ENCODE measurements at places on chromosomes 2 and 18.

DNA sequence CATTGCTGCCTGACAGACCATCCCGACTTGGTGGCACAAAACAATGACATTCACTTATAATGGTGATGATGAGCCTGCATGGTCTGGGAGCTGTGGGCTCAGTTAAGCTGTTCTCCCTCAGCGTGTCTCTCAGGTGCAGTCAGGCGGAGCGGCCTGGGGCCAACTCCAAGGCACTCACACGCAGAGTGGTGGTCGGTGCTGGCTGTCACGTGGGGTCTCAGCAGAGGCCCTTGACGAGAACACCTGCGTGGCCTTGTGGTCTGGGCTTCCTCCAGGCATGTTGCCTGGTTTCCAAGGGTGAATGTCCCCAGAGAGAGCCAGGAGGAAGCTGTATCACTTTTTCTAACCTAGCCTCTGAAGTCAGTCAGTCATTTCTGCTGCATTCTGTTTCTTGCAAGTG, 29.8 kb downstream of the ARMC9 start:
- no peak for DNase-seq

DNA sequence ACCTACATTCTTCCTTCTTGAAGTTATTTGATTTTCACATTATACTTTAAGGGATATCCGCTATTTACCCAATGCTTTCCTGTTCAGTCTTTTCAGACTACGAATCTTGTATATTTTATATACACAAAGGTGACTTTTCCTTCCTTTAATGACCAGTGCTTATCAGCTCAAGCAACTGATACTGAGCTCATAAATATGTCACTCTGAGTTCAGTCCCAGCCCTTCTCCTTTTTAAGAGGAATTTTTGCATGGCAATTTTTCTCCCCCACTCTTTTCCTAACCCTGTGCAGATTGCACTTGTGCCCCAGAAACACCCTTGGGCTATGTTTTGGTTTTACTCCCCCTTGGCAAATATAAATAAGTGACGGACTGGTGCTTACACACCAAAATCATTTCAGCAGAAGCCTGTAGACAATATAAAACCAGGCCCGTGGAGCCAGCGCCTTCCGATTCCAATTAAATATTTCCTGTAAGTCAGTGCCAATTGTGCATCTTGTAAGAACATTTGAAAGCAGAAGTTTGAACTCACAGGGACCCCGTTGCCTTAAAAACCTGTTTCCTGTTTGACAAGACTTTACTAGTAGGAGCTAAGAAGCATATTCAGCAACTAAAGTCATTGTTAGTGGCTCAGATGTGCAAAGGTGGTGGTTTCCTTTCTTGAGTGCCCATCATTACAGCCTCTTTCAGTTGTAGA, 66.3 kb upstream of the GATA6 start:
- no peak for DNase-seq

GRCh38 chr2:57330447-57330846, 716.2 kb upstream of the VRK2 start:
- no peak for DNase-seq

DNA sequence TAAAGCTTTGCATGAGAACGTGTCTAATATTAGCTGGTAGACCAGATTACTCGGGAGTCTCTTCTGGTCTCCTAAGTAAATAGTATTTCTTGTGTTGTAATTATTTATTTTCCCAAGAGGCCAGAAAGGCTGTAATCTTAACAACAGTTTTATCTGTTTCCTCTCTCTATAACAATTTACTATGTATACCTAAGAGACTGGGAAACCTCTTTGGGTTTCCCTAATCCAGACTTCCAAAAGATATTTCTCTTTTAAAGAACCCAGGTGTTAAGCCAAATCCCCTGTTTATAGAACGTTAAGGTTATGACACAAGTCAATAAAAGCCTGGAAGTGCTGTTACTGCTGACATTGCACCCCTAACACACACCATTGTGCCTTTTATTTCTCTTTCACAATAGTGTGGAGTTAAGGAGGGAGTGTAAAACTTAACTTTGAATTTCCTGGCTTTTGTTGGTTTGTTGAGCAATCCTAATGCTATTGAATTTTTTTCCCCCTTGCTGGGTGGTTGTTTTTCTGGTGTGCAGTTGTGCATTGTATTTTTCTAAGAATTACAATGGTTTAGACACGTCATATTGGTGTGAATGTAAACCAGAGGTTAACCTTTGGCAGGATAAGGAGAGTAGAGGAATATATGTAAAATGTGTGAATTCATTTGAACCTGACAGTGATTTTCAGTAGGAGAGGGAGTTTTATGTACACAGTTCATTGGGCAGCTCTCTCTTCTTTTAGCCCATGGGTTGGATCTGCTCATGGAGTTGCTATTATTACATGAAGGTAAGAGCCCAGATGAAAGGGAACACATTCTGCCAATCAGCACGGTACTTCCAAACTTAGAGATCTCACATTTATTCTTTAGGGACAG, 192.8 kb downstream of the MTX2 start:
- no peak for DNase-seq

DNA sequence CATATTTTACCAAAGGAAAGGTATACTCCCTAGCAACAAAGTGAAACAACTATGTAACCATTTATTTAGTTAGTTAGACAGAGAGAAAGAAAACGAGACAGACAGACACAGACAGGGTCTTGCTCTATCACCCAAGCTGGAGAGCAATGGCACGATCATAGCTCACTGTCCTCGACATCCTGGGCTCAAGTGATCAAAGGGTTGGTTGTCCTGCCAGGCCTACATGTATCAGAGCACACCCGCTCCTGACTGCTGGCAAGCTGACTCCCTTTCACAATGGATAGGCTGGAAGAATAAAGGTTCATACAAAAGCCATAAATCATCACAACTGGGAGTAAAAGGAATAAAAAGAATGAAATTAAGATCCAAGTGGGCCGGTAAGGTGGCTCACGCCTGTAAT, 53.5 kb downstream of the ATL2 start:
- no peak for DNase-seq

DNA sequence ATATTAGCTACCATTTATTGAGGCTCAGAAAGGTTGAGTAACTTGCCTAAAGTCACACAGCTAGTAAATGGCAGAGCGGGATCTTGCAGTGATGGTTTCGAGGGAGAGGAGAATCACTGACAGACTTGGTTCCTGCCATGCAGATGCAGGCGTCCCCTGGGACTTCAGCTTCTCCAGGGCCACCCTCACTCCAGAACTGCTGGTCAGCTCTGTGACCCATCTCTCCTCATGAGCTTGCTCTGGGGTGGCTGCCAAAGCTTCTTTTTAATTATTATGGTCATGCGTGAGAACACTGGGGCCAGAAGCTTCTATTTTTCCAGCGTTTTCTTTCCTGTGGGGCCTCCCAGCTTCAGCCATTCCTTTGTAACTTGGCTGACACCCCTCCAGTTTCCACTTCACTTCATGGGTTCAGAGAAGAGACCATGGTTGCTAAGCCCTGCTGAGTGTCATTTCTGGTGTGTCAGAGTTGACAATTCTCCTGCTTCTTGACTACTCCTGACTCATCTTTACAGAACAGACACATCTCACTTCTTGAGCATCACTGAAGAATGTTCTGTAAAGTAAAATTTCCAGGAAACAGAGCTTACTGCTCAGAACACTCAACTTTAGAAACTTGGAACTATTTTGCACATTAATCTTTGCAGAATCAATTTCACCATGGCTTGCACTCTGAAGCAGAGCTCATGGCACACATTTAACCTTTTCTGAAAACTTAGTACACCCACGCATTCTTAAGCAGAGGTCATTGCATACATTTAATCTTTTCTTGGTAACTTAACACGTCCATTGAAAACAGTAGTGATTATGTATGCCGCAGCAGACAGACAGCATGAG, 70.4 kb downstream of the IL1R2 start:
- DNase-seq, result peak; percentile 42

GRCh38 chr18:26656944-26657536, 108.7 kb upstream of the KCTD1 start:
- DNase-seq, result peak; percentile 78

DNA sequence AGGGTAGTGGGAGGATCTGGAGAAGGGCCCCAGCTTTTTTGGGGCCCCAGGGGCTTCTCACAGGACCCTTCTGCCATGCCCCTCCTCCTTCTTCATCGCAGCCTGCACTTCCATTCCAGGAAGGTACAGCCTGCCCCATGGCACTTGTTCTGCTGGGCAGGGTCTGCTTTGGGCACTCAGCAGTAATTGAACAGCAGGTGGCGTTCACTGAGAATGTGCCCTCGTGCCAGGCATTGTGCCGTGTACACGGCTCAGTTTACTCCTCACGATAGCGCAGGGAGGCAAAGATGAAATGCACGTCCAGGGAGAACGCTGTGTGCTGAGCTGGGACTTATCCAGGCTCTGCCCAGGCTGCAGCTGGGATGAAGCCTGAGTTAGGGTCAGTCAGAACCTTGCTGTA, 54.8 kb upstream of the ASB18 start:
- no peak for DNase-seq

GRCh38 chr2:60029566-60029883, 523.9 kb downstream of the BCL11A start:
- no peak for DNase-seq

GRCh38 chr2:90221300-90221651, 1529.8 kb downstream of the RPIA start:
- DNase-seq, result peak; percentile 4

- no peak for DNase-seq
These were observed 16.7 kb downstream of the FHL2 start for GRCh38 chr2:105382177-105382576.

DNA sequence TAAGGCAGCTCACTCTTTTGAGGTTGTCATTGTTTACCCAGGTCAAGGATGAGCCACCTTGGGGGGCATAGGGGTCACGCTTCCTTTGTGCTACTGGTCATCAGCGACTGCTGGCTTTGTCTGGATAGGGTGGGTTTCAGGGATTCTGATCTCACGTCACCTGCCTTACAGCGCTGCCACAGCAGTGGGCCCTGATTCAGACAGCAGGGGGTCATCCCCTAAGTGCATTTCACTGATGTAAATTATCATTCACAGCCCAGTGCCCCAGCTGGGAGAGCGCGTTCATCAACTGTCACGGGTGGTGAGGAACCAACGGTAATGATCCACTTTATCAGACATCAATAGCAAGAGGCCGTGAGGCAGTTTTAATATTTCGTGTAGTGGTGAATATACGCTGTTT, 291.2 kb downstream of the NEDD4L start:
- no peak for DNase-seq

DNA sequence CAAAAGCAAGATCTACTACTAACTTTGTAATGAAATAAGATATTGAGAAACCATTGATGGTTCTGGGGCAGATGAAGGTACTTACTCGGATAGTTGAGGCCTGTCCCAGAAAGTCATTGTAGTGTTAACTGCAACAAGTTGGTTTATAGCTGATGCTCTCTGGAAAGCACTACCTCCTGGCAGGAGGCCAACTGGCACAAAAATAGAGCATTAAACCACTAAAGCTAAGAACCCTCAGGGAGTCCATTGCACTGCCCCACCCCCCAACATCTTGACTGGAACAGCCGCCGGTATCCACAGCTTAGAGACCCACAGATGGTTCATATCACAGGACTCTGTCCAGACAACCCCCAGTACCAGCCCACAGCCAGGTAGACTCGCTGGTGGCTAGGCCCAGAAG, 552.5 kb upstream of the CRIM1 start:
- no peak for DNase-seq

- no peak for DNase-seq
These were observed 199.4 kb downstream of the IRS1 start for GRCh38 chr2:226600184-226600583.

- DNase-seq, result no peak
These were observed 1.8 kb downstream of the CBLN2 start for GRCh38 chr18:72542342-72542741.

GRCh38 chr2:144201868-144202468, 318.0 kb downstream of the ZEB2 start:
- DNase-seq, result peak; percentile 16

DNA sequence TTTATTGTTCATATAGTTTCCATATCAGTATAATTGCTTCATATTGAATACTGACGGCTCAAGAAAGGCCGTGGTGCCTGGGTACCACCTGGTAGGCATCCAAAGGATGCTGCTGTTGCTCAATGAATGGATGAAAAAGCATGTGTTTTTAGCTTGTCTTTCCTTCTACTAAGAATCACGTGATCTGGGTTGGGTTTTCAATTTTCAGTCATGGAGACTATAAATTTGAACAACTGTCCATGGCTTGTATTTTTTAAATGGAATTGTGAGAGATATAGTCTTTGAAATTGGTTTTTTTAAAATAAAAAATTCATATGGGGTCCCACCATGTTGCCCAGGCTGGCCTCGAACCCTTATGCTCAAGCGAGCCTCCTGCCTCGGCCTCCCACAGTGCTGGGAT, 25.3 kb downstream of the EMILIN2 start:
- DNase-seq, result no peak

- no peak for DNase-seq
These were observed 94.3 kb upstream of the SMIM21 start for GRCh38 chr18:75521816-75522215.

- DNase-seq, result peak; percentile 37
These were observed 587 bp downstream of the SUMO1 start for GRCh38 chr2:202237787-202238233.

DNA sequence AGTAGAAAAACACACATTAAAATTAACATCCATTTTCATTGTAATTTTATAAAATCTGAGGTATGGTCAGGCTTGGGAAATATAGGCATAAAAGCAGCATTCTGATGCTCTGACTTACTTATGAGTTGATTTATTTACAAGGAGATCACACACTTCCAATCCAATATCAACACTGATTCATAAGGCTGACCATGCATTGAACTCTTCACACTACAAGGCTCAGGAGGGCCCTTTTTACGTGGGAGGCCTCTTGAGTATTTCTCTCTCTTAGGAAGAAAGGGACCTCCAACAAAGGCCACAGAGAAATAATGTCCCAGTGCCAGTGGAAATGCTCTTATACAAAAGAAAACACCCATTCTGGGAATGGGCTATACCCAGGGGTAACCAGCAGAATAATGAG, 222.8 kb downstream of the NAPG start:
- DNase-seq, result no peak

GRCh38 chr2:231286964-231287363, 88.5 kb downstream of the ARMC9 start:
- no peak for DNase-seq

- DNase-seq, result no peak
These were observed 14.7 kb downstream of the ZC3H6 start for GRCh38 chr2:112290088-112290487.

GRCh38 chr2:20179755-20180594, 45.0 kb downstream of the SDC1 start:
- no peak for DNase-seq

DNA sequence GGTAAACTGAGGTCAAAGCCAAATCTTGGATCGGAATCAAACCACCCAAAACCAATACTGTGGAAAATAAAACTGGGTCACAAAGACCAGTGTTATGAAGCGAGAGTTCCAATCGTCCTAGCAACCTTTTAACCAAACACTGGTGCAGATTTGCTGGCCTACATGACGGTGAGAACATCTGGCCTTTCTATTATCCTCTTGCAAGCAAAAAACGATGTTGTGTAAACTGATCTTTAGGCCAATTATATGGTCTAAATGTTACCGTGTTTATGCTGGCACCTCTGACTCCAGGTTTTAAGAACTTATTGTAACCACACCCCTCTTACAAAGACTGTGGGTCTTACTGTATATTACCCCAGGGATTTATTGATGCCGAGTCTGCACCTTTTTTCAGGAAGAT, 145.9 kb downstream of the GFPT1 start:
- DNase-seq, result no peak
